Heart right ventricle (tissue), 16 donors: ENCODE measurements at places on chromosomes 2 and 18. TPM values are rescaled to one million over a fixed set of nuclear protein-coding genes. Genes with fewer than 3 reads are reported as not detected.

GRCh38 chr2:219664944-219665343 lies 37.5 kb downstream of the SLC4A3 start:
- no peaks in the 10 kb centered on the region for H3K4me1 ChIP-seq
- H3K36me3 ChIP-seq, result no peaks in the 10 kb centered on the region
- H3K27me3 ChIP-seq, result no peaks in the 10 kb centered on the region
- DNase-seq, result peak; percentile 79
- H3K27ac ChIP-seq, result peak overlapping the region; percentile 42

DNA sequence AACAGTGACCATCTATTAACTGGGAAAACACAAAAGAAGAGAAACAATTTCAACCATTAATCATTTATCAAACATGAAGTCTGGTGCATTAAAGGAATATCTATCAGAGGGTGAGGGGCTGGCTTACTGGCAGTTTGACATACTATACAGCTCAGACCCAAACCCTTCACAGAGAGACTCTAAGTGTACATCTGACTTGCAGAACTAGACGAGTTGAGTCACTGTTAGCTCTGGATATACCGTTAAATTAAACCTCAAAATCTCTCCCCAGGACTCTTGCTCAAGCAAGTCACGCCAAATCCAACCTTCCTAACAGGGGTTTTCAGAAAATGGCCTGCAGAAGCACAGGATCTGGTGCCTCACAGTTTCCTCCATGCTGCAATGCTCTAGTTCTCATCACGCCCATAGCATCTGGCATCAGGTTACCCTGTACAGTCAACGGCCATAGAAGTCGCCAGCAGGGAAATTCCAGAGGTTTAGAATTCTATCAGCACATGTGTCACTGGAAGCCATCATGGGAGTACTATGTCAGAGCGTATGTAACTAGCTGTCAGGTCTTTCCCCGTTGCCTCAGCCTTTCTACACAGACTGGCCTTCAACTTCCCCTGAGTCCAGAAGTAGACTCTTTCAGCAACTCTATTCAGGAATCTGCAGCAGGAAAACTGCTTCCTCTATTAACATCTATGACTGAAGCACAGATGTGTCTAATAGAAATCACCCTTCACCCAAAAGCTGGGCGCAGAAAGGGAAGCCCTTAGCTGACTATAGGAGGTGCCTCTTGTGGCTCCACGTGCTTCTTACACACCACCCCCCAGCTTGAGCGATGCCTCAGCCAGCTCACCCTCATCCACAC lies 9.3 kb downstream of the TGOLN2 start:
- H3K27ac ChIP-seq, result no peak overlapping the region
- DNase-seq, result no peak
- H3K4me3 ChIP-seq, result no peak overlapping the region
- no peaks in the 10 kb centered on the region for H3K27me3 ChIP-seq
- H3K4me1 ChIP-seq, result peaks cover 34% of the 10 kb centered on the region

DNA sequence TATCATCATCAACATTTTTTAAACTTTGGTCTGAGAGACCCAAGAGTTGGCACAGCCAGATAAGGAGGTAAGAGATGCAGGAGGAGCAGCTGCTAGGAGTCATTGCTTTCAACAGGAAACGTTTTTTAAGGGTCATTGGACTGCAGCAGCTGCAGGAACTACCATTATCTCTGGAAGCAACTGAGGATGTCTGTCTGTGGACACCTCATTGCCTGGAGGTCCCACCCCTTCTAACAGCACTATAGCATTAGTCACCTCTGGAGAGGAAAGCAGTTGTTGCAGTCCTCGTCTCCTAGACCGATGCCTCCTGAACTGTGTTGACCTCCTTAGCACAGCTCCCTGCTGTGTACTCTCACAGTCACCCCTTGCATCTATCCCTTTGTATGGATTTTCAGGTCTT lies 21.5 kb upstream of the FSHR start:
- no peaks in the 10 kb centered on the region for H3K27me3 ChIP-seq
- no peaks in the 10 kb centered on the region for H3K36me3 ChIP-seq
- H3K27ac ChIP-seq, result no peak overlapping the region
- no peaks in the 10 kb centered on the region for H3K4me1 ChIP-seq
- DNase-seq, result no peak

- peak overlapping the region; percentile 17 for H3K27ac ChIP-seq
- no peak for DNase-seq
- no peaks in the 10 kb centered on the region for H3K36me3 ChIP-seq
- H3K27me3 ChIP-seq, result no peaks in the 10 kb centered on the region
- peaks cover 11% of the 10 kb centered on the region for H3K4me1 ChIP-seq
- H3K4me3 ChIP-seq, result no peak overlapping the region
Observed at GRCh38 chr2:170504810-170505145, 210.4 kb upstream of the SP5 start.

AOX1 gene
- 7.9 TPM for total RNA-seq

RFX8 gene
- total RNA-seq, result 0.22 TPM

DNA sequence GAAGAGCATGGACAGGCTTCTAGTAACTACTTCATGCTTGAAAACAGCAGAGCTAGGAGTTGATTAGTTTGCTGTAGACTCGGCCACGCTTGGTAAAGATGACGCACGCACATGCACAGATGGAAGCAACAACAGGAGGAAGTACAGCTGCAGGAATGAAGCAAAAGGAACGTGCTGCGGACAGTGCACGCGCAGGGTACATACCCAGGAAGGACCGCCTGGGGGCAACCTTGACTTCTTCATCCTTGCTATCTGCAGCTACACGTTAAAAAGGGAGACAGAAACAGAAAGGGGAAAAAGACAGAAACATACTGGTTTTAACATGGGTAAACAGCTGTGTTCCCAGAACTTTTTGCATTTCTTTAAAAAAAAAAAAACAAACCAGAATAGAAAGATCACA lies 17.7 kb downstream of the SLC66A2 start:
- H3K27ac ChIP-seq, result peak overlapping the region; percentile 6
- no peak for DNase-seq
- H3K36me3 ChIP-seq, result no peaks in the 10 kb centered on the region
- H3K4me3 ChIP-seq, result no peak overlapping the region

GRCh38 chr18:70554854-70555445 lies 266.1 kb downstream of the SOCS6 start:
- H3K27me3 ChIP-seq, result no peaks in the 10 kb centered on the region
- H3K27ac ChIP-seq, result no peak overlapping the region
- H3K4me3 ChIP-seq, result no peak overlapping the region
- no peaks in the 10 kb centered on the region for H3K4me1 ChIP-seq
- H3K36me3 ChIP-seq, result no peaks in the 10 kb centered on the region

- no peak overlapping the region for H3K4me3 ChIP-seq
- no peak for DNase-seq
- no peaks in the 10 kb centered on the region for H3K27me3 ChIP-seq
- H3K4me1 ChIP-seq, result no peaks in the 10 kb centered on the region
- no peaks in the 10 kb centered on the region for H3K36me3 ChIP-seq
- no peak overlapping the region for H3K27ac ChIP-seq
Observed at GRCh38 chr2:155372969-155373368, 674.5 kb downstream of the KCNJ3 start.

- no peak overlapping the region for H3K27ac ChIP-seq
- no peaks in the 10 kb centered on the region for H3K36me3 ChIP-seq
- H3K4me3 ChIP-seq, result no peak overlapping the region
- peaks cover 12% of the 10 kb centered on the region for H3K4me1 ChIP-seq
- no peak for DNase-seq
- peaks cover 9% of the 10 kb centered on the region for H3K27me3 ChIP-seq
Observed at GRCh38 chr18:32156855-32157254, 33.0 kb upstream of the MEP1B start.

GRCh38 chr2:90077948-90078347 lies 1386.5 kb downstream of the RPIA start:
- no peaks in the 10 kb centered on the region for H3K36me3 ChIP-seq
- H3K27me3 ChIP-seq, result peaks cover 8% of the 10 kb centered on the region
- no peak overlapping the region for H3K4me3 ChIP-seq
- H3K4me1 ChIP-seq, result no peaks in the 10 kb centered on the region
- no peak overlapping the region for H3K27ac ChIP-seq

- no peaks in the 10 kb centered on the region for H3K36me3 ChIP-seq
- no peaks in the 10 kb centered on the region for H3K27me3 ChIP-seq
- no peak overlapping the region for H3K4me3 ChIP-seq
Observed at GRCh38 chr2:168679741-168680310, 122.6 kb upstream of the NOSTRIN start.

KCNJ3 gene
- 2.6 TPM for total RNA-seq

WDR7 gene
- 29.5 TPM for total RNA-seq

C2orf81 gene
- 1.5 TPM for total RNA-seq

- DNase-seq, result no peak
- H3K4me1 ChIP-seq, result peaks cover 12% of the 10 kb centered on the region
- H3K27ac ChIP-seq, result no peak overlapping the region
- no peaks in the 10 kb centered on the region for H3K27me3 ChIP-seq
Observed at GRCh38 chr2:179443180-179443579, 178.5 kb upstream of the SESTD1 start.

KCNIP3 gene
- total RNA-seq, result 3.1 TPM

DNA sequence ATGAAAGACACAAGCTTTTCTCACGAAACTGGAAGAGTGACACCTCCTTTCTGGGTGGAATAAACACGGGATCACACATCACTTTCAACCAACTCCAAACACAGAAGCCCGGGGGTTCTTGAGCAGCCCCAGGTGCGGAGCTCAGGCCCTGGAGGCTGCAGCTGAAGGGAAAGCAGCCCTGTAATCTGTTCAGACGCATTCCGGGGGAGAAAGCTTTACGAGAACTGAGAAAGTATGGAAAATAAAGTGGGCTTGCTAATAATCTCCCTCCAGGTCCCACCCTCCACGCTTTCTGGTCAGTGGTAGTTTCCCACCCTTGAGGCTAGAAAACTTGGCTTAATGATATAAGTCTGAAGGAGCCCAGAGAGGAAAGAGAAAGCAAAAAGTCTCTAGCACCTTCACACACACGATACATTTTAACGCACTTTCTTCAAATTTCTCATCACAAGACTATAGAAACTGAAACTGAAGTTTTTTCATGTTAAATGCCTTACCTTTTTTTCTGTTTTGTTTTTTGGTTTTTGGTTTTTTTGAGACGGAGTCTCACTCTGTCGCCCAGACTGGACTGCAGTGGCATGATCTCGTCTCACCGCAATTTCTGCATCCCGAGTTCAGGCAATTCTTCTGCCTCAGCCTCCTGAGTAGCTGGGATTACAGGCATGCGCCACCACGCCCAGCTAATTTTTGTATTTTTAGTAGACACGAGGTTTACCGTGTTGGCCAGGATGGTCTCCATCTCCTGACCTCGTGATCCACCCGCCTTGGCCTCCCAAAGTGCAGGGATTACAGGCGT lies 141.3 kb downstream of the AFF3 start:
- no peak for DNase-seq
- no peaks in the 10 kb centered on the region for H3K27me3 ChIP-seq
- no peak overlapping the region for H3K4me3 ChIP-seq
